ENCODE measurements at places on chromosomes 13 and 19. TPM values are rescaled to one million over a fixed set of nuclear protein-coding genes. Genes with fewer than 3 reads are reported as not detected.

GRCh38 chr19:13506471-13506820 is at the start of gene CACNA1A:
CACNA1A (minus strand) TSS chr19:13506479; CDS start chr19:13506224, 255 bp downstream.
- DNase-seq = no peak

The FCGBP gene
- 0.74 TPM for polyA plus RNA-seq

DNA sequence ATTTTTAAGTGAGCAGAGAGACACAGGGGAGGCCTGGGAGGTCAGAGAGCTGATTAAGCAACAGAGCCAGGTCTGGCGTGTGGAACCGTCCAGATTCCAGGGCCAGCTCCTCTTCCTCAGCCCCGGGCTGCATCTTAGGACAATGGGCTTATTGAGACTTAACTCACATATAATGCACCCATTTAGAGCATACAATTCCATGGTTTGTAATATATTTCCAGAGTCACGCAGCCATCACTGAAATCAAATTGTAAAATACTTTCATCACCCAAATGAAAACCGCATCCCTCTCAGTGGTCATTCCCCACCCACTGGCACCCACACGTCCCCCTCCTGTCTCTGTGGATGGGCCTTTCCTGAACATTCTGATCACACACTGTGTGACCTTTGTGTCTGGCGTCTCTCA is 2.1 kb upstream of the HMG20B start:
- no peak for DNase-seq

- no peak for DNase-seq
Observed at GRCh38 chr19:39187552-39187943, 9.2 kb upstream of the NCCRP1 start.

The ZSCAN22 gene
- polyA plus RNA-seq = 0.87 TPM

DNA sequence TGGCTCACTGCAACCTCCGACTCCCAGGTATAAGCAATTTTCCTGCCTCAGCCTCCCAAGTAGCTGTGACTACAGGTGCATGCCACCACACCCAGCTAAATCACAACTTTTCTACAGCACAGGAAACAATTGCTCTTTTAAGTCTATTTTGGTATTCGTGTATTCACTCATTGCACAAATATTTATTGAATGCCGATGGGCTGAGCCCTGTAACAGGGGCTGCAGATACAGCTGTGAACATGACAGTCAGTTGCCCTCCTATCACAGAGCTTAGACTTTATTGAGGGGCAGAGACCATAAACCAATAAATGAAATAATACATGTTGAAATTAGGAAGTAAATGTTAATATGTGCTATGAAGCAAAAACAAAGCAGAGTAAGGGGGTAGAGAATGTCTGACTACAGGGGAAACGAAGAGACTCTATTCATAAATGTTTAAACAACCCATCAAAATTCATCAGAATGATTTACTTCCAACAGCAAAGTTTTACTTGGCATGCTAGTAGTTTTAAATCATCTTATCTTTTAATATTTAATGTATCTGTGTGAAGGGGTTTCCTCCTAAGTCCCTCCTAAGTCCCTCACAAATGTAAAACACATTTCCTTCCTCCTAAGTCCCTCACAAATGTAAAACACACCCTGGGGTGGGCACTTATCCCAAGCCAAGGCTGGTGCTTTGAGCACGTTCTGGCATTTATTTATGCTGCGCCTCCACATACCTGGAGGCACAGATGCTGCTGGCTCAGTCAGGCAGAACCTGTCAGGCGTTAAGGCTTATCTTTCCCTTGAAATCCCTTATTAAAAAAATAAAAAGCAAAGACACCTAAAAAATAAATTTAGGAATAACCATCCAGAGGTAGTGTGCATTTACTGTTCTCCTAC is 140.8 kb downstream of the MIPEP start:
- no peak for DNase-seq

DNA sequence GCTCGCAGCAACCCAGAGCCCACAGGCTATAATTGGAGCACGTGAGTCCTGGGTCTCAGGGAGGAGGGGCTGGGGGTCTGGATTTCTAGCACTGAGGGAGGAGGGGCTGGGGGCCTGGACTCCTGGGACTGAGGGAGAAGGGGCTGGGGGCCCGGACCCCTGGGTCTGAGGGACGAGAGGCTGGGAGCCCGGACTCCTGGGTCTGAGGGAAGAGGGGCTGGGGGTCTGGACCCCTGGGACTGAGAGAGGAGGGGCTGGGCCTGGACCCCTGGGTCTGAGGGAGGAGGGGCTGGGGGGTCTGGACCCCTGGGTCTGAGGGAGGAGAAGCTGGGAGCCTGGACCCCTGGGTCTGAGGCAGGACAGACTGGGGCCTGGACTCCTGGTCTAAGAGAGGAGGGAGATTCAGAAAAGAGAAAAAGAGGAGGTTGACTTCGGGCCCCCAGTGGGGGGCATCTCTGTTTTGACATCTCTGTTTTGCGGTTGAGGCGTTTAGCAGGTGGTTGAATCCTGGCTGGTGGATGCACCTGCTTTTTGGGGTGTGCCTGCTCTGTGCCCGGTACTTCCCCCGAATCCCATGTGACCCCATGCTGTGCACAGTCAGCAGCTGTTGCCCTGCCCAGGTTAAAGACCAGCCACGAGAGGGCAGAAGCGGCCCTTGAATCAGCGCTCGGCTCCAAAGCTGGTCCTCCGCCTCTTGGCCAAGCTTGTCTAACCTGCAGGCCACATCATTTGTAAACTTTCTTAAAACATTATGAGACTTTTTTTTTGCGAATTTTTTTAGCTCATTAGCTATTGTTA is 10.5 kb downstream of the PVR start:
- peak; percentile 71 for DNase-seq

GRCh38 chr13:79782541-79783205 is 301.7 kb downstream of the NDFIP2 start:
- peak; percentile 62 for DNase-seq

DNA sequence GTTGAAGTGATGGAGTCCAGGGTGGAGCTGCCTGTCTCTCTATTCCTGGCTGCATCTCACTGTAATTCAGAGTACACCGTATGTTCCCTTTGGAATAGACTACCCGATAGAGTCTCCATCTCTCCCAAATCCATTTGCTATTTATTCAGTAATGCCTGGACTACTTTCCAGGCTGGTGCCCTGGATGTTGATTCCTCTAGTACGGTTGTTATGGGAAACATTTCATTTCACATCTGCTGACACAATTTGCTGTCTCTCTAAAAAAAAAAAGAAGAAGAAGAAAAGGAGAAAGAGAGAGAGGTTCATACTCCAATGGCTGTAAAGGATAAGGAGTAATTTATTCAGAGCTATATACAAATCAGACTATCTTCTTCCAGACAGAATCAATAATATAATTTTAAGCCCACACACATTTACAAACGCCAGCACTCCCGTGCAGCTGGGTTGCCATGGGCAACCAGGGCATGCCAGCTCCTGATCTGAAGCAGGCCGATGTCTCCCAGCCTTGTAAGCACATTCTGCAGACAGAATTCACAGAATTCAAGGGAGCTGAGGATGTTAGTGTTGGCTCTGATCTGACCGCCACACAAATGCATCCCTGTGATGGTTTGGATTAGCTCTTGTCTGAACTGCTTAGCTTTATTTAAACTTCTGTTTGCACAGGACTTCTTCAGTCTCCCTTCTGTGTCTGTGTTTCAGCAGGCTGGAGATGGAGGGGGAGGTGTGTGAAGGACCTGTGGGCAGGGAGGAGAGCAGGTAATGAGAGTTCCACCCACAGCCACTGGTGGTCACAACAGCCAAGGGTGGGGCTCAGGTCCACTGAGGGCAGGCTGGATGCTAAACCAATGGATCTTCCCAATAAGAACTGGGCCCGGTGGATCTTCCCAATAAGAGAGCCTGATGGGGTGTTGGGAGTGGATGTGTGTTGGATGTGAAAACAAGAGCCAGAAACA is 66.0 kb downstream of the TEX26 start:
- no peak for DNase-seq

The SPRED3 gene
- 0.44 TPM for polyA plus RNA-seq

The CPAMD8 gene
- 77.9 TPM for polyA plus RNA-seq

DNA sequence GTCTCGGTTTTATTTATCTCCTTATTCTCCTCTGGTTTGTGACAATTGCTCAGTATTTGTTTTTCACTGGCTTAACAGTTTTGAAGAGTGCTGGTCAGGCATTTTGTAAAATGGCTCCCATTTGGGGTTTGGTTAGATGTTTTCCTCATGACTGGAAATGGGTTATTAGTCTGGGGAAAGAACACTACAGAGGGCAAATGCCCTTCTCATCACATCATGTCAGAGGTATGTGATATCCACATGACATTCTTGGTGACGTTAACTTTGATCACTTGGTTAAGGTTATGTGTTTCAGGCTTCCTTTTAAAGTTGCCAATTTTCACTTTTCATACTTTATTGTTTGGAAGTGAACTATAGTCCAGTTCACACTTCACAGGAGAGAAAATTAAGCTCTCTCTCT is 74.8 kb upstream of the KLHL1 start:
- no peak for DNase-seq

GRCh38 chr13:51786425-51787265 is 17.3 kb downstream of the DHRS12 start:
- DNase-seq = no peak

GRCh38 chr13:114131583-114132418 is 622 bp downstream of the RASA3 start:
- DNase-seq = no peak

The CILP2 gene
- 0.07 TPM for polyA plus RNA-seq

- no peak for DNase-seq
Observed at GRCh38 chr13:66399873-66400272, 830.3 kb downstream of the PCDH9 start.

The RFPL4AL1 gene
- not detected for polyA plus RNA-seq

DNA sequence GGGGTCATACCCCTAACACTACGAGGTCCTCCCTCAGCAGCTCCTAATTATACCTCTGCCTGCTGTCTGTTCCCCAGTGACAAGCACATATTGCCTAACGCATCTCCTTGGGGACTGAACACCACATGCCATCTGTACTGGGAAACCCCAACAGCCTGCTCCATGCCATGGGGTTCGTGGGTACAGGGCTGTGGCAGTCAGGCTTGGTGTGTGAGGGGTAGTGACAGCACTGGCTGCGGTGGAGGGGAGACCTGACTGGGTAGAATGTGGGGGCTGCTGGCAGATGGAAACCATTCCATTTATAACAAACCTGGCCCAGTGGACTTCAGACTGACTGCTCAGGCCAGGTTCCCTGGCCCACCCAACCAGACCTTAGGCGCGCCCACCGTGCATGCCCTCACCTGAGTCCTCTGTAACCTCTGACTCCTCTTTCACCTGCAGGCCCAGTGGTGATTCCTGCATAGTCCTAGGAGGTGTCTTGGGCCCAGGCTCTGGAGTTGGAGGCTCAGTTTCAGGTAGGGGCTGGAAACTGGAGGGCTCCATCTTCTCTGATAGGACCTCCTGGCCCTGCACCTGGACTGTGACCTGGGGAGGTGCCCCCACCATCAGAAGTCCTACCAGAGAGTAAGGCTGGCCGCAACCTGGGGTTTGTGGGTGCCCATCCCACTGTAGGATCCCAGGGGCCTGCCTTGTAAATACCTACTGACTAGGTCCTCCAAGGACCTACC is 3.0 kb downstream of the MZF1 start:
- DNase-seq = no peak

The PSG2 gene
- not detected for polyA plus RNA-seq

DNA sequence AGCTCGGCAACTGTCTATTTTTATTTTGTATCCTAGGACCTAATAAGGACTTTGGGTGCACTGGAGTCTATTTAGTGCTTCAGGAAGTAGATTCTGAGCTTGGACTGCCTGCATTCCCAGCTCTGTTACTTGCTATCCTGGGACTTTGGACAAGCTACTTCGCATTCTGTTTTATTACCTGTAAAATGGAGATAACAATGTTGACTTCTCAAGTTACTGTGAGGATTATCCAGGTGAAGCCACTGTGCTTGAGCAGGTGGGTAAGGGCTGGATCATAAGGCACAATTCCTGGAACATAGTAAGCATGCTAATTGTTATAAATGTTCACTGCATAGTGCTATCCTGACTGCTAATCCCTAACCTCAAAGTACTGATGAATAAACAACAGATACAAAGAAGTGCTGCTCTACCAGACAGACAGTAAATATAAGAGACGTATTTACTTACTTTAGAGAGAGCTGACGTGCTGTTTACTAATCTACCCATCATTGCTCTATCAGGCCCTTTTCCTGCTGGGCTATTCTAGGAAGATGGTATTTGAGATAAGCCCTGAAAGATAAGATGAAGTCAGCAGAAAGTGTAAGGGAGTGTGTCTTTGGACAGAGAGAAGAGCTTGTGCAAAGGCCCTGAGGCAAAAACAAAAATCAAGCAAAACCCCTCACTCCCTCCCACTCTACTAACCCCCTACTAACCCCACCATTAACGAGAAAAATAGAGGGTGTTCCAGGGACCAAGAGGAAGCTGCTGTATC is 50.8 kb upstream of the FLT1 start:
- no peak for DNase-seq

GRCh38 chr13:30748717-30749116 is 13.4 kb downstream of the ALOX5AP start:
- DNase-seq = no peak

The ZNF160 gene
- 25.9 TPM for polyA plus RNA-seq

GRCh38 chr13:20137875-20138274 is 23.0 kb downstream of the GJA3 start:
- no peak for DNase-seq

DNA sequence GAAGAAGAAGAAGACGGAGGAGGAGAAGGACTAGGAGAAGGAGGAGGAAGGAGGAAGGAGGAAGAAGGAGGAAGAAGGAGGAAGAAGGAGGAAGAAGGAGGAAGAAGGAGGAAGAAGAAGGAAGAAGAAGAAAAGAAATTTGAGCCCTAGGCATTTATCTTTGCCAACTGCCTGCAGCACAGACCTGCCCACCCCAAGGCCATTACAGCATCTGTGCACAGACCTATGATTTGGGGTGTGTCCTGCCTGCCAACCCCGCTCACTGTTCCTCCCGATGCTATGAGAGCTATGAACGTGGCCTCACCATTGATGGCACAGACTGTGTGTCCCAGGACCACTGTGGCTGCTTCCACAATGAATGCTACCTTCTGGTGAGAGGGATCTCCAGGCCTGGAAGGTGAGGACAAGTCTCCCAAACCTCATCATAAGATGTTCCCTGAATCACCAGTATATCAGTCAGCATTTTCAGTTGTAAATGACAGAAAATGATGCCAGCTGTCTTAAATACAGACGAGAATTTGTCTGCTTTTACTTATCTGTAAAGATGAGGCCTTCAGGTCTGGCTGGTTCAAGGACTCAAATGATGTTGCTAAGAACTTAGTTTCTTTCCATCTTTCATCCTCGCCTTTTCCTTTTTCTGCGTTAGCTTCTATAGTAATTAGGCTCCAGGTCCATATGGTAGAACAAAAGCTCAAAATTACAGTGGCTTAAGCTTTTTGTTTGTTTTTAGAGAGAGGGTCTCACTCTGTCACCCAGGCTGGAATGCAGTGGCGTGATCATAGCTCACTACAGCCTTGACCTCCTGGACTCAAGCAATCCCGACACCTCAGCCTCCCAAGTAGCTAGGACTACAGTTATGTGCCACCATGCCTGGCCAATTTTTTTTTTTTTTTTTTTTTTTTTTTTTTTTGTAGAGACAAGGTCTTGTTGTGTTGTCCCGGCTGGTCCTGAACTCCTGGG is 3.9 kb upstream of the SDHAF1 start:
- no peak for DNase-seq

- no peak for DNase-seq
Observed at GRCh38 chr13:112721198-112722104, 31.6 kb downstream of the ATP11A start.

The C19orf67 gene
- polyA plus RNA-seq = not detected

Measured in heart right ventricle (tissue), 16 donors.